Dermis microvascular lymphatic vessel endothelial cell (primary cell): ENCODE measurements at places on chromosomes 16 and 17. TPM values are rescaled to one million over a fixed set of nuclear protein-coding genes. Genes with fewer than 3 reads are reported as not detected.

Gene SLC5A11
- 0.13 TPM in 1 of 2 replicates, not detected in the other for total RNA-seq

- DNase-seq: no peak
Observed at GRCh38 chr17:71922439-71922838, 198.4 kb upstream of the SOX9 start.

DNA sequence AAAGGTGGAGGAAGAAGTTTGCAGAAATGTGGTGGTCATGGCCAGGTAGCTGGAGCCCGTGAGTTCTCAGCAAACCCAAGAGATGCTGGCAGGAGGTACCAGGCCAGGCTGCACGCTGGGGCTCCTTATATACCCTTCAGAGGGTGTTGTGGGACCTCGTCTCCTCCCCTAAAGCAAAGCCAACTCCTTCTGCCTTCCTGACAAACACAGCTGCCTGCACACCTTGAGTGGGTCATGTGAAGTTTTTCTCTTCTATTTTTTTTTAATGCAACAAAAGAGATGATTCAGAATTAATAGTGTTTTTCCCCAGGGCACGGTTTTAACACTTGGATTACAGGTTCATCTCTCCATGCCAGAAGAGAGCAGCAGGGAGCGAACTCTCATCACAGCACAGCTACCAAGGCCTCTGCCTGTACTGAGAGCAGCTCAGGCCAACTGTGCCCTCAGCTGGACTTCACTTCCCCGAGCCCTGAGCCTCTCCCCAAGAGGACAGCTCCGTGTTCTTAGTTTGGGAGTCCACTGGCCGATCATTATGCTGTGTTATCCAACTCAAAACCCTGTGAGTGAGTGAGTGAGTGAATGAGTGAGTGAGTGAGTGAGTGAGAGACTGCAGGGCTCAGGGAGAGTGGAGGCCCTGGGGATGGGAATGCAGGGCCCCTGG lies at the start of gene KRT15:
Gene KRT15 (minus strand): TSS at position 102 of the 661 bp plus-strand sequence. CDS start 63 bp downstream, at position 39.
- DNase-seq: no peak

Gene GUCY2D
- total RNA-seq: not detected in 2 replicates

Gene ITGAD
- total RNA-seq: not detected in 2 replicates

- no peak for DNase-seq
Observed at GRCh38 chr17:72598695-72599094, 477.9 kb downstream of the SOX9 start.

Gene PDILT
- total RNA-seq: not detected in 2 replicates

DNA sequence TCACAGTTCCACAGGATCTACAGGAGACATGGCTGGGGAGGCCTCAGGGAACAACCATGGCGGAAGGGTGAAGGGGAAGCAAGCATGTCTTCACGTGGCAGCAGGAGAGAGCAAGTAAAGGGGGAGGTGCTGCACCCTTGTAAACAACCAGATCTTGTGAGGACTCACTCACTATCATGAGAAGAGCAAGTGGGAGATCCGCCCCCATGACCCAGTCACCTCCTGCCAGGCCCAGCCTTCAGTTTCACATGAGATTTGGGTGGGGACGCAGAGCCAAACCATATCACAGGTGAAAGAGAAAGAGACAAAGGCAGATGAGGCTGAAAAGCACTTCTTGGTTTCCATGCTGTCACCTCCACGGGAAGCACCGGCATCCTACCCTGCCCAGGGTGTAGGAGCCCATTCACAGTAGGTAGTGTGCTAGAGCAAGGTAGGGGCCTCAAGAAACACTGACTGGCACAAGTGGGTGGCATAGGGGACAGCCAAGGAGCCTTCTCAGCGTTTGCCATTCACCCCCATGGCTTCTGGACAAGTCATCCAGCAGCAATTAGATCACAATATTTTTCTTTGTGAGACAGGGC lies 6.6 kb downstream of the NARF start:
- no peak for DNase-seq

DNA sequence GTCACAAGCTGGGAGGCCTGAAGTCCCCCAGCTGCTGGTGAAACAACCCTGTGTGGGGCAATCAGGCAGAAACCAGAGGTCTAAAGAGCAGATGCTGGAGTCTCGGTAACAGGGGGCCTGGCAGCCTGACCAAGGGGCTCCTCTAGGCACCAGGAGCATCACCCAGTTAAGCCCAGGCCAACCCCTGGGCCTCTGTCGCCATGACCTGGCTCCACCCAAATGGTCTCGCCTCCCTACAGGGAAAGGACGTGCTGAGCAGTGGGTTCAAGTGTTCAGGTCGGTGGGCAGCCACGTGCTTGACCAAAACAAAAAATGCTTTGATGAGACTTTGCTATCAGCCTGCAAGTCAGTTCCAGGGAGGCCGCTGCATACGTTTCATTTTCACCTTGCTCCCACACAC lies 240.3 kb downstream of the ZNF423 start:
- no peak for DNase-seq
